Thoracic aorta (tissue), 2 donors: ENCODE measurements at places on chromosomes 4 and X.

DNA sequence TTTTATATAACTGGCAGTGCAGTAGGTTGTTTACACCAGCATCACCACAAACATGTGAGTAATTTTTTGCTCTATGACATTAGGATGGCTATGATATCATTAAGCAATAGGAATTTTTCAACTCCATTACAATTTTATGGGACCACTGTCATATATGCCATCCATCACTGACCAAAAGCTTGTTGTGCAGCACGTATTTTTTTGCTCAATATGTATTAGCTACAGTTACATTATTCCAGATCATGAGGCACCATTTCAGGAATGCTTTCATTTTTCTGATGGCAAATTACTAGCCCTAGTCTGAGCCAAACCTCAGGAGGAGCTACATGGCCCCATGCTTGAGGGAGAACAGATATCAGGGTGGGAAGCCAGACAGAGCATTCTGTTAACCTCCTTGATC, 56.8 kb upstream of the DCLK2 start:
- no peak for DNase-seq

DNA sequence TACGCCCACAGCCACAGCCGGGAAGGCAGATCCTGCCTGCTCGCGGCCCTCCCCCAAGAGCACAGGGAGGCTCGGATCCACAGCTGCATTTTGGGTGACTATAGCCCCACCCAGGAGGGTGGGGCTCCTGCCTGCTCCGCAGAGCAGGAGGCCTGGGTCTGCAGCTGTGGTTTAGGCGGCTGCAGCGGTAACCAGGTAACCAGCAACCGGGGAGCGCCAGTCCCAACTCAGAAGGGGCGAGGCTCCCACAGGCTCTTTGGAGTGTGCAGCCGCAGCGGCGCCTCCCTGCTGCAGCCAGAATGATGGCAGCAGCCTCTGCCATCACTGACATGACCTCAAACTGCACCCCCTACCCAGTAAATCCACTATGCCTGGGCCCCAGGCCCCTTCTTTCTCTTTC, 148.0 kb upstream of the F9 start:
- DNase-seq: no peak

GRCh38 chr4:65344278-65344825, 325.9 kb downstream of the EPHA5 start:
- DNase-seq: no peak

DNA sequence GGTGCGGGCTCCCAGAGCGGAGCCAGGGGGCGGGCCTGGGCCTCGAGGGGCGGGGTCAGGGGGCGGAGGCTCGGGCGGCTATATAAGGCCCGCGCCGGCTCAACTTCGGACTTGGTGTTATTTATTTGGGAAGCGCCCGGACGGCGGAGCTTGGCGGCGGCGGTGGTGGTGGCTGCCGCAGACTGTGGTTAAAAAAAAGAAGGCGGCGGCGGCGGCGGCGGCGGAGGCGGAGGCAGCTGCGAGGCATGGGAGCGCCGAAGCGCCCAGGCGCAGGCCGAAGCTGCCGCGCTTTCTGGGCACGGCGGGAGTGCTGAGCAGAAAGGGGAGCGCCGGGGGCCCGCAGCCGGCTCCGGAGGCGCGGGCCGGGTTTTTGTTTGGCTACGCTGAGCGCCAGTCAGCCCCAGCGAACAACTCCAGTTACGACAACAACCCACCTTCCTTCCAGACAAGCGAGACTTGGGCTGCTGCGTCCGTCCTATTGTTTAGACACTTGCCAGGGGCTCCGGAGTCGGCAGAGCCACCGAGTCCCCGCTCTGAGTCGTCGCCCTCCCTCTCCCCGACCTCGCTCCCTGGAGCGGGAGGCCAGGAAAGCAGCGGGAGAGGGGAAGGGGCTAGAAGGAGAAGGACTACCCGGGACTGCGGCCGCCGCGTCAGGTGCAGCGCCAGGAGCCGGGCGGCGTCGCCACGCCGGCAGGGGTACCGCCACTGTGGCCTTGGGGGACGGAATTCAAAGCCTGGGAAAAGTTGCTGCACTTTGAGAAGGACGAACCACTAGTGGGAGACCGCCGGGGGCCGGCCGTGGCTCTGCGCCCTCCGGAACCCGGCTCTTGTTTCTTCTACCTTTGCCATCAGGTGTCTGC, at the start of gene SLIT2:
Gene SLIT2, plus strand, starts transcription at position 110 of the 860 bp plus-strand sequence. CDS start 1,911 bp downstream, outside the sequence.
- DNase-seq: no peak

DNA sequence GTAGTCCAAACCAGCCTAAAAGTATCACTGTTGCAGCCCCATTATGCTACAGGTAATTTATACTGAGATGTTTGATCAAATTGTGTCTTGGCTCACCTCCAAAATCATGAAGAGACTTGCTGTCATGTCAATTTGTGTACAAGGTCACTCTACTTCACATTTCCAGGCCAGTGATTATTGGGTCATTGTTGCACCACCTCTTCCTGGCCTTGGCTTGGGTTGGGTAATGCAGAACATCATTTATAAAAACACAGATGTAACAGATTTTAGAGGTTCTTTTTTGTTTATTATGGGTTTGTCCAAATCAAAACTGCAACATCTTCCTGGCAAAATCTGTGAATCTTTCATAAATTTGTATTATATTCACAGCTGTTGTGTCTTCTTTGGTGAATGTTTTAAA, 459.5 kb downstream of the ANKRD50 start:
- DNase-seq: no peak

DNA sequence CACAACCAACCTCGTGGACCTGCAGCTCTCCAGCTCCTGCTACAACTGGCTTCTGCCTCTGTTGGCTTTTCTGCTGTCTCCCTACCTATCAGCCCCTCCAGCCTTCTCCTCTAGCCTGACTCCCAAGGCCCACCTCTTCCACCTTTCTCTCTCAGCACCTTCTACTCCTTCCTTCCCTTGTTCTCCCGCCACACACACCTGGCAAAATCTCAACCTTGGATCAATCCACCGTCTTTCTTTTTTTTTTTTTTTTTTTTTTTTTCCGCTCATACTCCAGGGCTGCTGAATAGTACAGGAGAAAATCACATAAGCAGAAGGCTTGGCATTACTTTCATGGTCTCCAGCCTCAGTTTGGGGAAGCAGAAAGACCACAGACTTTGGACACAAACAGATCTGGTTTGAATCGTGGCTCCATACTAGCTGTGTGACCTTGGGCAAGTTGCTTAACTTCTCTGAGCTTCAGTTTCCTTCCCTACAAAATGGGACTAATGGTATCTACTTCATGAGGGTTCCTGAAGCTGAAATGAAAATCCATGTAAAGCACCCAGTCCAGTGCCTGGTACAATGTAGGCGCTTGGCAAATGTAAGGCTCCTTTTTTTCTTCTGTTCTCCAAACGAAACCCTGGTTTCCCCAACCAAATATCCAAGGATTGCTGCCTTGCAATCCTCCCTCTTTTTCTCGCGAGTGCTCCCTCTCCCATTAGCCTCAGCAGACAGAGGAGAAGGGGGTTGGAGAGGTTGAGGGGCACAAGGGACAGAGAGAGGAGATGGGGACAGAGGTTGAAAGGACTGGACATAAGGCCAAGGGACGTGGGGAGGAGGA, 1.7 kb downstream of the FGD1 start:
- no peak for DNase-seq

GRCh38 chr4:184329659-184330400, 112.2 kb upstream of the ENPP6 start:
- DNase-seq: no peak

DNA sequence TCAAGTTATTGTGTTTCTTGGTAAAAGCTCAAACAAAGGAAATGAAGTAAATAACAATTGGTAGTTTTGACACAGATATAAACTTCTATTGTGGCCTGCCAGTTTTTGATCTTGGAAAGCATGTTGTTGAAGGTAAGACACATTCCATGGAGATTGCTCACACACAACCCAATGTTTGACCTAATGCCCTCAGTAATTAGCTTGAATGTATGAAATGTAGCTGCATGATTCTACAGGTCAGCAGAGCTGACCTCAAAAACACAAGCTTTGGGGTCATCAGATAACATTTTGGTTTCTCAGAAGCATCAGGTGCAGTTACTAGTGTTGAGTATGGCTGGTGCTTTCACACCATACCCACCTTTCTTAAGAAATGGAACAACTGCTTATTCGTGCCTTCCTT, 16.5 kb downstream of the GPR173 start:
- no peak for DNase-seq

GRCh38 chr4:8729408-8730149, 137.0 kb downstream of the CPZ start:
- DNase-seq: no peak

DNA sequence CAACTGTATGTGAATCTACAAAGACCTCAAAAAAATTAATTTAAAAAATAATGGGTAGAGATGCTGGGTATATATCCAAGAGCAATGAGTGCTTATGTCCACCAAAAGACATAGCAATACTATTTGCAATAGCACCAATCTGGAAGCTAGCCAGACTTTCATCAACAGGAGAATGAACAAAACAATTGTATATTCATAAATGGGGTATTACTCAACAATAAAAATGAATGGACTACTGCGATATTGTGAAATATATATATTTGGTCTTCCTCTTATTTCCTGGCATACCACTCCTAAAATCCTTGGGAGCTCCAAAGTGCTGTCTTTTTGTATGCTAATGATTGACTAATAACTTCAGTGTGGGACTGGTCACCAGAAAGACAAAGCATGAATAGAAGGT, 77.5 kb downstream of the MSN start:
- DNase-seq: no peak

GRCh38 chr4:155944516-155944915, 9.2 kb downstream of the CTSO start:
- DNase-seq: no peak

DNA sequence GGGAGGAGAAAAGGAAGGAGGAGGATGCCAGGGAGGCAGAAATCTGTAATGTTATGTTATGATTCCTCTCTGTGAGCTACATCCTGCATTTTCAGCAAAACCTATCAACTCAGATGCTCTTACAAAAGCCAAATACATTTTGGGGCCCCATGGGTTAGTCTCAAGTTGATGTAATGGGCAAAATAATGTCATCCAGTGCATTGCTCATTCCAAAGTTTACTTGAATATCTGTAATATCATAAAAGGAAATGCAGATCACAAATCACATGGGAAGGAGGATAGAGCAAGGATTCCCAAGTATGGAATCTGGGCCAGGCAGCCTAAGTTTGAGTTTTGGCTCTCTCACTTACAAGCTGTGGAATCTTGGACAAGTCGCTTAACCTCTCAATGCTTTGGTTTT, 74.9 kb upstream of the SOD3 start:
- DNase-seq: no peak

DNA sequence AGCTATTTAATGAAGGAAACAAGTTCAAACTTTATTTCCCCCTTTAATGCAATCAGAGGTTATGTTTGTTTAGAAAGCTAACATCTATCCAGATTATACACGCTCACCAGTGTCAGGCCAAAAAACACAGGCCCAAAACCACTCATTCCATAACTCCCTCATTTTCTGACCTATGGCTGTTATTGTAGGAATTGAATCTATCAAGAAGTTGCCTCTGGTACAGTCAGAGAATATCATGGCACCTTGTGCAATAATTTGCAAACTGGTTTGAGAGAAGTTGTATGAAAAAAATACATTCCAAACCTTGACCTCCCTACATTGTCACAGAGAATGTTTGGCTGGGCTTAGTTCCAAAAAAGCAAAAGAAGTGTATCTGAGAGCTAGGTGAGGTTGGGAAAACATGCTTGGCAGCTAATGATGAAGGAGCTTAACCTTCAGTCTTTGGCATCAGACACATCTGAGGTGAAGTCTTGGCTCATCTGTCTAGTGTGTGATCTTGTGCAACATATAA, 591.0 kb downstream of the ANKRD50 start:
- DNase-seq: no peak

- DNase-seq: no peak
These were observed 46.6 kb downstream of the RHOH start for GRCh38 chr4:40243386-40243948.

- DNase-seq: no peak
These were observed 142.6 kb upstream of the PPARGC1A start for GRCh38 chr4:24032371-24032989.

- DNase-seq: no peak
These were observed 383.4 kb downstream of the FAM133A start for GRCh38 chrX:94057385-94057784.

GRCh38 chr4:101956068-101956825, 165.7 kb downstream of the BANK1 start:
- no peak for DNase-seq

DNA sequence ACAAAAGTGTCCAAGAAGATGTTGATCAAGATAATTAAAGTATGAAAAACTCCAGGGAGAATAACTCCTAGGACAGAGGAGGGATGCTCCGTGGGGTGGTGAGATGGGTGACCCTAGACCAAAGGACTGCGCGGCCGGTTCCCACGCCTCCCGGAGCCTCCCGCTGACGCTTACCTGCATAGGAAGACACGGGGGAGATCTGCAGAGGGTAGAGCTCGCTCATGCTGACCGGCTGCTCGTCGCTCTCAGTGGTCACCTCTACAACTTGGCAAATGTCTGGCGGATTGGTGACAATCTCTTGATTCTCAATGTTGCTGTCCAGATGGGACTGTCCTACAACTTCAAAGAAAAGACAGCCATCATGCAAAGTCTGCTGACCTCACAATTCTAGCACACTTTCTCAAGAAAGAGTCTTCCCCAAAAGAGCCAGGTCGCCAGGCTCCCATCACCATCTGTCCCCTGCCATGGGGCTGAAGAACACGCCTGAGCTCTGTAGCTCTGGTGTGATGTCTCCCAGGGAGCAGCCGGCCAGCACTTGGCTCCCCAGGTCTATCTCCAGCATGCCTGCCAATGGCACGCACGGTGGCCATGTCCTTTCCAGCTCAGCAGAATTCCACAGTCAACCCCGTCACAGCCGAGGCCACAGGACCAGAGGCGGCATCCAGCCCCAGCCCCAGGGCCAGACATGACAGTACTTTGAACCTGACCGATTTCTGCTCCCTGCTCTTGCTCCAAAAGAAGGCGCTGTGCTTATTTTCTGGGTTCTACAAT, 75.4 kb downstream of the IRF2 start:
- no peak for DNase-seq

DNA sequence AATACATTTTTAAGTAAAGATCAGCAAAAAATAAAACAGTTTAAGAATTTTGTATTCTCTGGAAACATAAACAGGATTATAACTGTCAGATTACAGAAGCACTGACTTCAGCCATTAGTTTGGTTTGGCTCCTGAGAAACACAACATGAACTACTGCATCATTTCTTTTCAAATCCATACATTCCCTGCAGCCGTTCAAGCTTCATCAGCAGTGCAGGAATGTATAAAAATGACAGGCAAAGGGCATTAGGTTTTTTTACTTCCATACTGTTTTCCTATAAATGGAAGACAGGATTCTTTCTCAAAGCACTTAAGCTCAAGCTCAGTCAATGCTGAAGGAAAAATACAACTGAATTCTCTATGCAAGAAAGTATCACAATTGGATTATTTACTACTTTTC, 4.2 kb upstream of the MAB21L2 start:
- DNase-seq: no peak

GRCh38 chr4:78704981-78705683, 71.0 kb upstream of the BMP2K start:
- no peak for DNase-seq

- DNase-seq: no peak
These were observed 133.0 kb upstream of the RASGEF1B start for GRCh38 chr4:81604683-81605218.

DNA sequence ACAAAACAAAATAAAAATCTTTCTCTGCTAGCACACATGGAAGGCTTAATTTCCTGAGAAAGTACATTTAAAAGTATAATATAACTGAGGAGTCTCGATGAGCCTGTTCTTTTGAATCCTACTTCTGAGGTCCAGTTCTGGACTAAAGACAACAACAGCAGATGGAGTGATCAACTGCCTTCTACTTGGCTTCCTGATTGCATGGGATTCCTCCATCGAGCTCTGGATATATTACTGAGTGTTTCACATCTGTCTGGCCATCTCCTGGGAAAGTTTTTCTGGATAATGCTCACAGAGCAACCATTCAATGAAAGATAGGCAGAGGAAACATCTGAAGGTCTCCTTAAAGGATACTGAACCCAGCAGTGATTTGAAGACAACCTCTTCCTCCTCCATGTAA, 42.6 kb downstream of the KDR start:
- DNase-seq: no peak
